ENCODE measurements at places on chromosomes 4 and X.

DNA sequence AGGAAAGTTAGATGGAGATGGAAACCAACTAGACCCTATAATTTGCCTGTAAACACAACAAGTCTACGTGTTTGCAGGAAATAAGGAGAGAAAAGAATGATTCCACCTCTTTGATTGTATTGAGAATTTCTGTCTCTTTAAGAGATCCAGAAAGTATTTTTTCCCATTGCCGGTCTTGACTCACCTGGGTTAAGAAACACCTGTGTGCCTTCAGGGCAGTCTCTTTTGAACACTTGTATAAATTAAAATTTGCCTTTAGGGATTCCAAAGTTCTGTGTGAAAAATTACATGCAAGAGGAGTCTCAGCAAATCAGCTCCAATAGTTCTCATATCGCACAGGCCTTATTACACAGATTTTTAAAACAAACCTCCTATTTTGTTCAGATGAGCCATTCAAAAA, 46.0 kb upstream of the SMAD1 start:
- no peak for DNase-seq

- DNase-seq, result no peak
Observed at GRCh38 chr4:175427751-175428150, 384.3 kb downstream of the GPM6A start.

GRCh38 chr4:135934026-135934425, 1598.3 kb downstream of the PCDH18 start:
- DNase-seq, result no peak

- DNase-seq, result no peak
Observed at GRCh38 chrX:25344161-25344936, 328.6 kb upstream of the ARX start.

GRCh38 chr4:8393593-8394038, 46.9 kb downstream of the ACOX3 start:
- no peak for DNase-seq

GRCh38 chr4:91123742-91124141, 996.5 kb downstream of the CCSER1 start:
- no peak for DNase-seq

- no peak for DNase-seq
Observed at GRCh38 chrX:21167011-21167410, 207.2 kb upstream of the CNKSR2 start.

- no peak for DNase-seq
Observed at GRCh38 chrX:17368002-17368401, 7.0 kb upstream of the NHS start.

- no peak for DNase-seq
Observed at GRCh38 chrX:145630806-145631435, 186.7 kb upstream of the SLITRK2 start.

DNA sequence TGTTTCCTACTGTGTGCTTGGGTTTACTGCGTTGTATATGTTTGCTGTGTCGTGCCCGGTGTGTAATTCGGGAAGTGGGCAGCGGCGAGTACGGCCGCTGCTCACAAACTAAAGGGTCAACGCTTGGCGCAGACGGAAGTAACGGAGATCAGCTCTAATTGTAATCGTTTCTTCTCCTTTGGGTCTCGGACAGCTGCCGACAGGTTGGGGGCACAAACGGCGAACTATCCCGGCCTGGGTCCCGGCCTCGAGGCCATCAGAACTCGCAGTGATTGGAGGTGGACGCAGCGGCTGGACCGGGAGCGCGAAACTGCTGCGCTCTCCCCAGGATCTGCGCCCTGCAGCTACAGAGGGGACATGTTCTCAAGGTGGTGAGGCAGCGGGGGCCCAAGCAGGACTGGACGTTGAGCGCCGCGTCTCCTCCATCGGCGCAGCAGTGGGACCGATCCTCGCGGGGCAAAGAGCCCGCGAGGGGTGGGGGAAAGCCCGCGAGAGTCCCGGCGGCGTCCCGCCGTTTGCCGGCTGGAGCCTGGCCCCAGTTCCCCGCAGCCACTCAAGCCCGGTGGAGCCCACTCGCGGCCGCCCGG, 516 bp upstream of the ZIC3 start:
- no peak for DNase-seq

DNA sequence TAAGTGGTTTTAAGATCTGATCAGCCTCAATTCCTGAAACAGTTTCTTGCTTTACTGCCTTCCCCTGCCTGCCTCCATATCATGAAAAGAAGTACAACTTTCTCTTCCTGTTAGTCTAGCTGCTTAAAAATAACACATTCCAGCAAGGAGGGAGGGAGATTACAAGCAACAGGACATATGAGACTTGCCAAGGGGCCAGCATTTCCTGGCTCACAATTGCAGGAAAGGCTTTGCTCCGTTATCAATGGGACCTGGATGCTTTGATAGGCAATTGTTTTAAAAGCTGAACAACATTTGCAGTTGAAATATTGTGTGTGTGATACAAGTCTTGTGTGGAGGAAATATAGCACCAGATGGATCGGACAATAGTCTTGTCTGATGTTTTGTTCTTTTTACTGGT, 425.0 kb downstream of the FAT4 start:
- DNase-seq, result no peak

DNA sequence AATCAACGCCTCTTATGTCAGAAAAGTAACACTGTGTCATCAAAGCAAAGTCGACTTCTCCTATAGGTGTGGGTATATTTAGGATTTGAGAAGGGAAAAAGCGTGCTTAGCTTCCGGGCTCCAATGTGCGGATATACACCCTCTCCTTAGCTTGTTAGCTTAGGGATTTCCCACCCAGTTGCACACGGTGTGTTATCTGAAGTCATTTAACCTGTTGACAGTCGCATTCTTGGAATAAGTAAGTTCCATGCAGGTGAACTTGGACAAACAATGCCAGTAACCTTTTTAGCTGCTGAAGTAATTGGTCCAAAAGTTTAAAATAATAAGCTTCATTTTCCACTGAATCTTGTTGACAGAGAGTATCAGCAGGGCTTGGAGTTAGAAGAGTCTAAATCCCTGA, 113.7 kb downstream of the SHROOM3 start:
- no peak for DNase-seq

DNA sequence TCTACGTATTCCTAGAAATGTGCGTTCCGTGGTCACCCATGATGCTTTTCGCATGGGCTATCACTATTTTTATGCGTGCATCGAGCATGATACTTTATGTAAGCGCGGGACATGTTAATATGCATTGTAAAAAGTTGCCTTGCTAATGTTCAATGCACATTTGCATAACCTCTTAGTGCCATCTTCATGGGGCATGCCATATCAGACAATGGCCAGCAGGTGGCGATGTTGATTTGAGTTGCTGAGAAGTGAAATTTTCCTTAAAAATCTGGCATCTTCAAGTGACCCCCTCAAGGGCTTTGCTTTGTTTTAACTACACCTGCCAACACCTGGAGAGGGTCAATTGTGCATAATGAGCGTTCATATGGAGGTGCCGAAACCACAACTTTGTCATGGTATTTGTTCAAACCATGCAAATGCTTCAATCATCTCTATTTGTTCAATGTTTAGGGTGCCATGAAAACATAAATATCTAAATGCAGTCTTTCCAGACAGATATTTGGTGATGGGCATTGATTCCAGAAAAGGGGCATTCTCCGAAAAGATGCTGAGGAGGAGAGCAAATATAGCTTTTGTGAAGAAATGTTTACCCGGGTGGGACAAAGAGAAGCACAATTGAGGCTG, 833.9 kb upstream of the PRKX start:
- DNase-seq, result peak; percentile 0

GRCh38 chr4:169933531-169933930, 92.7 kb downstream of the MFAP3L start:
- DNase-seq, result no peak

- DNase-seq, result no peak
Observed at GRCh38 chr4:93719552-93719951, 109.0 kb upstream of the ATOH1 start.

GRCh38 chr4:52250154-52250553, 199.1 kb downstream of the SPATA18 start:
- DNase-seq, result peak; percentile 92

GRCh38 chrX:2484721-2485648, 15.8 kb downstream of the DHRSX start:
- no peak for DNase-seq

GRCh38 chr4:175891851-175892250, 79.8 kb upstream of the GPM6A start:
- DNase-seq, result no peak

GRCh38 chr4:158729716-158730559, 6.7 kb upstream of the PPID start:
- peak; percentile 1 for DNase-seq

DNA sequence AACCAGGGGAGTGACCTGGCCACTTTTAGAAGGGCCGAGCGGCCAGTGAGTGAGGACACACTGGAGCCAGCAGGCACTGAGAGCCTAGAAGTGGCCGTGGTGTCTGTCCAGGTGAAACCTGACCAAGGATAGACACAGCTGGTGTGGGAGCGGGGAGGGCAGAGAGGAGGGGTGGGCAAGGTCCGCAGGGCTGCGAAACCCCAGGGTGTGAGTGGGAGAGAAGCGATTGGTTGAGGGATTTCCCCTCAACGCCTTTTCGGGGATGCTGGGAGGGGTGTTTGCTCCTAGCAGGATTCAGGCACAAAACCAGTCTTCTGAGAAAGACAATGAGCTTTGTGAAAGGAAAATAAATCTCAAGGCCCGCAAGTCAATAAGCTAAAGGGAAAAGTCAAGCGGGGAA, 33.2 kb upstream of the ARSD start:
- no peak for DNase-seq

GRCh38 chr4:162245051-162245450, 81.3 kb upstream of the FSTL5 start:
- DNase-seq, result no peak

GRCh38 chr4:5465529-5465928, 242.8 kb downstream of the EVC2 start:
- no peak for DNase-seq

DNA sequence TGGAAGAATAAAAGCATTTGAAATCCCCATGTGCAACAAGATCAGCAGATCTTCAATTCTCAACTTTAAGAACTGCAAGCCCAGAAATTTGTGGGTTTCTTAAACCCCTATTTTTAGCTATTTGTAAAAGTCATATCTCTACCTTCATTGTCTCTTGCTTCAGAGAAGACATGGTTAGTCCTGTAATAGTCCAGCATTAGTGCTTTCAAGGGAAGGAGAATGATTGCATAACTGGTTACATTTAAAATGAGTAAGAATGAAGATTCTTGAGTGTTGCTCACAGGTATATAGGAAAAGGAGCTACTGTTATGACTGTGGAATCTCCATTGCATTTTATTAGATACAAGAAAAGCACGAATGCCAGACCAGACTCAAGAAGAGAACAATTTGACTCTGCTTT, 84.0 kb downstream of the CCSER1 start:
- no peak for DNase-seq

DNA sequence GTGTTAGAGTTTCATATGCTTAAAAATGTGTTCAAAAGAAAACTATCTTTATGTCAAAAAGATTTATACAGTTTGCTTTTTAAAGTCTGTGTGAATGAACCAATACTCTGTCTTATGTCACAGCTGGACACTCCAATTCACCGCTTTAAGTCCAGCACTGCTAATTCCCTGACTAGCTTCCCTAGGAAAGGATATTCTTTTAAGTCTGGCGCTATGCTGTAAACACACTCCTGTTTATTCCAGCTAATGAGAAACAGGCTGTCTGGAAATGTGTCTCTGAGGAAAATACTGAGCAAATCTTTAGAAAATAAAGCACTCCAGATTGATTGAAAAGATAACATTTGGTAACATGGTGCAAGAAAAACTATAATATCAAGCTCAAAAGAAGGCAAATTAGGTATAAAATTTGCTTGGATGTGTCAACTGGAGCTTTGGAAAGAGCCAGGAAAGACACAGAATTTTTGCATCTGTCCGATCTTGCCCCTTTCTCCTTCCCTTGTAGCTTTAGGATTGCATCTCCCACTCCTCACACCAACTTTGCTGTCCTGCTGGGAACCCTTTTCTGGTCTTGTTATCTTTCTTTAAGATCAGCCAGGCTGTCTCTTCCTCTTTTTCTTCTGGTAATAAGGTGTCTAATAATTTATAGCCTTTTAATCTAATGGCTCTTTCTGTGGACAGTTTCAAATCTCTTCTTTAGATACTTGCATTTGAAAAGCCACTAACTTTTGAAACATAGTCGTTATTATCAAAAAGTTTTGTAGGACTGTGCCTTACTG, 40.9 kb upstream of the VEGFC start:
- DNase-seq, result no peak

GRCh38 chrX:22760513-22761057, 239.2 kb upstream of the DDX53 start:
- no peak for DNase-seq

DNA sequence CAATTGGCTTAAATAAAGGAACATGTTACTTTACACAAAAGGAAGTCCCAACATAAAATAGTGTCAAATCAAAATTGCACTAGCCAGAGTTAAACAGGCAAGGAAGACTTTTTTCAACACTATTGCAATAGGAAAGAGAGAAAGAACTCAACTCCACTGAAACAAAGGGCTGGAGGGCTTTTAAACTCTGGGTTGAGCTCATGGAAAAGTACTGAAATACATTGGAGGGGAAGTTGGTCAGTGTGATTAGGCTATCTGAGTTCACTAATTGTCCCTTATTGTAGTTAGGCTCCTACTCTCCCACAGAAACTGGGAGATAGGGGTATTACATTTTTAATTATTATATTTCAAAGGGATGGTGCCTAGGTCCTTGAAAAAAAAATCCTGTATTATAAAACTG, 491.2 kb upstream of the LCORL start:
- DNase-seq, result no peak

GRCh38 chr4:77701121-77701520, 95.5 kb downstream of the CXCL13 start:
- no peak for DNase-seq

GRCh38 chr4:52512291-52512690, 146.8 kb downstream of the USP46 start:
- DNase-seq, result no peak

DNA sequence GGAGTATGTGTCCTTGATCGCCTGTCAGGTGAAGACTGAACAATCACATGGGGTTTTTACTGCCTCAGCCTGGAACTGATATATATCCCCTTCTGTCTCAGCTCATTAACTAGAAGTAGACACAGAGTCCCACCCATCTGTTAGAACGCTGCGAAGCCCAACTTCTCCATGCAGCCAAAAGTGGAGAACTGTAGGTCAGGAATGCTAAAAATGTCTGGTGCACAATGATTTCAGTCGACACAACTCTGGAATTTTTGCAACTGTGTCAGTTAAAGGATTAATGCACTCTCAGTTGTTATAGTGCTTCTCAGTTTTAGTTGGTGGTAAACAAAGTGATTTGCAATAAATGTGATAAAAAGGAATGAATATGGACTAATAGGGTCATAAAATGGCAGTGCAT, 287.2 kb downstream of the INPP4B start:
- DNase-seq, result no peak

GRCh38 chr4:184810720-184811119, 15.0 kb downstream of the ACSL1 start:
- DNase-seq, result no peak

- no peak for DNase-seq
Observed at GRCh38 chr4:6474705-6475457, 2.5 kb upstream of the PPP2R2C start.

DNA sequence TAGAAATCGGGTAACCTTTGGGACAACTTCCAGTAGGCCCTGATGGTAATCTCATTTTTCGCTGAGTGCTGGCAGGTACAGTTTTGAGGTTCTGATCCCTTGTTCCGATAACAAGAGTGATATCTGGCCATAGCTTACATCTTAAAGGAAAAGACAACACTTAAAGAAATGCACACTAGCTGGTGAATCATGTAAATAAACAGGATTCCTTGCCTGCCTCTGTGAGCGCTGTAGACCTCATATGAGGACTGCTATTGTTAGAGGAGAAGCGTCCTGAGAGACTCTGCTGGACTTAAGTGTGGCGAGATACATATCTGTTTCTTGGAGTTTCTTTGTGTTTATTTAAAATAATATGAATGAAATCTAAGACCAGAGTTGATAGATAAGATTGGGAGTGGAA, 149.3 kb upstream of the SLC4A4 start:
- DNase-seq, result no peak

- DNase-seq, result no peak
Observed at GRCh38 chrX:44903107-44903506, 30.1 kb downstream of the KDM6A start.

Measured in DMS79 treated with DMSO at 0.1 percent for 48 hours (cell line).